Fibroblast of skin of right biceps (primary cell): ENCODE measurements at places on chromosomes 6 and 20.

DNA sequence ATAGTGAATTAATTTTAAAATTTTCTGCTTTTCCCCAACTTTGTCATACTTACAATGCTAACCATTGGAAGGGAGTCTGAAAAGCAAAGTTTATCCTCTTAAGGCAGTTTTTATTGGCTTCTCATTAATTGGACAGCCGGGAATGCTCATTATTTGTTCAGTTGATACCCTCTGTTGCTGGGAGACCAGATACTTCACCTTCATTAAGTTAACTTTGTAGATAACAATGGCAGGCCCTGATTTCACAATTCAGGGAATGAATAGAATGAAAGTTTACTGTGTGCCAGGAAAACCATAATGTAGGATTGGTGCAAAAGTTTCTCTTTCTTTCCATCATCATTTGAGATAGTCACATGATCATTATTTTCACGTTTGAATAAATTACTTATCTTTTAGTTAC, 49.0 kb downstream of the COL19A1 start:
- no peak for DNase-seq

GRCh38 chr20:46434597-46434996, 28.2 kb upstream of the ELMO2 start:
- no peak for DNase-seq

- peak; percentile 94 for DNase-seq
Measured at GRCh38 chr6:75094614-75095200, 111.1 kb downstream of the COL12A1 start.

- DNase-seq, result peak; percentile 55
Measured at GRCh38 chr6:142395768-142396231, 94.0 kb downstream of the ADGRG6 start.

DNA sequence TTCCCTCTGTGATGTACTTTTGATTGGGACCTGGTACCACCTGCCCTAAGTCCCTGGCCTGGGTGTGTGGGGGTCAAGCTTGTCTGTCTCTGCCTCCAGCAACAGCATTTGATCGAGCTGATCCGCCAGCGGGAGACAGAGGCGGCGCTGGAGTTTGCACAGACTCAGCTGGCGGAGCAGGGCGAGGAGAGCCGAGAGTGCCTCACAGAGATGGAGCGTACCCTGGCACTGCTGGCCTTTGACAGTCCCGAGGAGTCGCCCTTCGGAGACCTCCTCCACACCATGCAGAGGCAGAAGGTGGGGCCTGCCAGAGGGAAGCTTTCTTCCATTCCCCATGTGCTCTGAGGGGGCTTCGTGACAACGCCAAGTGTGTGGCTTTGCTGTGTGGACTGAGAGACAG, 5.4 kb downstream of the GID8 start:
- no peak for DNase-seq

- DNase-seq, result no peak
Measured at GRCh38 chr20:62709537-62709905, 885 bp downstream of the NTSR1 start.

GRCh38 chr6:51608932-51609331, 478.5 kb downstream of the PKHD1 start:
- DNase-seq, result peak; percentile 1

GRCh38 chr6:84738996-84739865, 25.2 kb downstream of the TBX18 start:
- peak; percentile 18 for DNase-seq

DNA sequence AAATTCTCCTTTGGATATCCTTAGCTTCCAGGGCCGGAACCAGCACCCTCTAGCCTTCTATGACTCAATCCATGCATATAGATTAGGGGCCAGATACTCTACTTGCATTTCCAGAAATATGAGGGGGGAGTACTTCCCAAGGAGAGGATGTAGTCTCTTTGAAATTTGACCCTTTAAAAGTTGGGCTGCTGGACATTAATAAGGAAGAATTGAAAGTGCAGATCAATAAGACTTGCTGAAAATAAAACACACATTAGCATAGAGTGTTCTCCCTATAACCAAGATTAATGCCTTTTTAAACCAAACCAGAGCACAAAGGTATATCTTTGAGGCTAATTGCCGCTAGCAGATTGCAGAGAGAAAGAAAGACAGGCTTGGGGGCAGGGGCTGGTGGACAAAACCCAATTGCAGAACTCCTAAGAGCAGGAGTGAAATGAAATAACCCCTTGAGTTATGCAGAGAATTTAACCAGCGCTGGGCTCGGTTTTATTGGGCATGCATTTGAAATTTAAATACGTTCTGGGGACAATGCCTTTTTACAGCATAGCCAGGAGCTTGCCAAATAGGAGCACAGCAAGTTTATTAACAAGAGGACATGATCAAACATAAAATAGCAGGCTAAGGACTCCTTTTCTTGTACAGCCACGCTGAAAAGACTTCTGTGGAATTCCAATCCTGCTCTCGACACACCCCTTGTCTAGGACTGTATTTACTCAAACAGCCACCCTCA, 108.2 kb upstream of the SALL4 start:
- peak; percentile 62 for DNase-seq

GRCh38 chr6:81594501-81594900, 158.0 kb downstream of the TENT5A start:
- DNase-seq, result no peak

DNA sequence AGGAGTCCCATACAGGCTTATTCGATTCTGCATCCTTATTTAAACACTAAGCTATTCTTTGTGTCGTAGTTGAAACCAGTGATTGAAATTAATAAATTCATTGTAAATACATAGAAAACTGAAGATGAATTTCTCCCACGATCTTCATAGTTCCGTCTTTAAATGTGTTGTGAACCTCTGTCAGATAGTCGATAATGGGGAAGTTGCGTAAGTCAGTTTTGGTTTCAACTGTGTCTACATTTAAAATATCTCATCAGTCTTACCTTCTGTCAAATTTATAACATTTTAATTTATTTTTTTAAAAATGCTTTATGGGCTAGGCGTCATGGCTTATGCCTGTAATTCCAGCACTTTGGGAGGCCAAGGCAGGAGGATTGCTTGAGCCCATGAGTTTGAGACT, 12.7 kb downstream of the STX11 start:
- DNase-seq, result no peak

DNA sequence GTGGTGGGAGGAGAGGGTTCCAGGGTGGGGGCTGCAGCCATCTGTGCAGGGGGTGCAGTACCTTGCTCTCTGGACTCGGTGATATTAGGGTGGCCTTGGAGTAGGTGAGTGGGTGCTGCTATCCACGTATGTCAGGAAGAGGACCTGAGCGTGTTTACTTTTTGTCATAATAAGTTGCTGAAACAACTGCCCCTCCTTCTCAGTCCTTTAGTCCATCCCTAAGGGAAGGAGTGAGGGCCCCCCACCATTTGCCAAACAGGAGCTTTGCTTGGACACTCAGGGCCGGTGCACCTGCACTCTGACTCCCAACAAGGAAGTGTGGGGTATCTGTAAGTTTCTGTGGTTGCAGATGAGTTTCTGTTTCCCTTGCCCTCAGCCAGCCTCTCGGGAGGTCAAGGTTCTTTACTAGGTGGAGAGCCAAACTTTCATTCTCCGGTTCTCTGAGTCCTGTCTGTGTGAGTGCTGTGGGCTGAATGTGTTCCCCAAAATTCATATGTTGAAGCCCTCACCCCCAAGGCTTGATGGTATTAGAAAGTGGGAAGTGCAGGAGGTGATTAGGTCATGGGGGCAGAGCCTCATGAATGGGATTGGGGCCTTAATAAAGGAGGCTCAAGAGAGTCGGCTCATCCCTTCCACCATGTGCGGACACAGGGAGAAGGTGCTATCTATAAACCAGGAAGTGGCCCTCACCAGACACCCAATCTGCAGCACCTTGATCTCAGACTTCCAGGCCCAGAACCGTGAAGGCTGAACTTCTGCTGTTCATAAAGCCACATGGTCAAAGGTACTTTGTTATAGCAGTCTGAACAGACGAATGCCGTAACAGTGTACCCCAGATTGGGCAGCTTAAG, 19.6 kb upstream of the CCR6 start:
- DNase-seq, result no peak

DNA sequence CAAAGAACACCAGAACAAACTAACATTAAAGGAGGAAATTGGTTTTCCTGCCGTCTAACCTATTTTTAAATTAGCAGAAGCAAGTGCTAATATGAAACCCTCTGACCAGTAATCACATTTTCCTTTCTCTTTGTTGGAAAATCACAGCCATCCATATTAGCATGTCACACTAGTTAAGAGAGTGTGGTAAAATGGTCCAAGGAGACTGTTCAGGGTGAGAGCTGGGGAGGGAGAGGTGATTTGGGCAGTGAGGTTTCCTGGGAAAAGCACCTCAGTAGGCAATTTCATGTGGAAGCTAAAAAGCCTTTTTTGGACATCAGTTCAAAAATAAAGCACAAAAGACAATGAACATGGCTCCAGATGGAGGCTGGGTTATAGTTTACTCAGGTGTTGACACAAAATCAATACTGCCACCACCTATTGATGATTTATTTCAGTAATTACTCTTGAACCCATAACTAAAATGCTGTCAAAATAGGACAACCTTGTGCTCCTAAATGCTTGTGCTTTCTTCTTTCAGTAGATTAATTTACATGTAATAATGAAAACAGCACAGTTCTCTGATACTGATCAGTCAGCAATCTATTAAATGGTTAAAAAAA, 333.2 kb downstream of the SAMD5 start:
- no peak for DNase-seq

DNA sequence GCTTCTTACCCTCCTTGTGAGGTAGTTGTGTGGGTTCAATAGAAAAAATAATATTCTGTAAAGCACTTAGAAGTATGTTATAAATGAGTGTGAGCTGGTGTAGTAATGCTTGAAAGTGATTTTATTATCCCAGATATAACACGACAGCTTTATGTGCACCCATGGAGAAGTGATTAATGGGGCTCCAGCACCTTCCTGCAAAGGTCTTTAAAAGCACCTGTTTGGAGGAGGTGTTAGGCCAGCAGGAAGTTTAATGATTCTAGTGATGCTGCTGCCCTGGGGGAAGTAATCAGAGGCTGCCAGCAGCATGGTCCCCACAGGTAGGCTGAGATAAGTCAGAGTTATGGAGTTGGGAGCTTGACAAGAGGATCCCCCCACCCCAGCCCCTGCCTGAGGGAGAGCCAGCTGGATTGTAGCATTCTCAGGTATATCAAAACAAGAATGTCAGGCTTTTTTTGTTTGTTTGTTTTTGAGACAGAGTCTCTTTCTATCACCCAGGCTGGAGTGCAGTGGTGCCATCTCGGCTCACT, 166.3 kb downstream of the PHACTR1 start:
- no peak for DNase-seq

GRCh38 chr6:71722736-71723135, 163.6 kb upstream of the RIMS1 start:
- no peak for DNase-seq

GRCh38 chr6:159170333-159170672, 1.1 kb downstream of the FNDC1 start:
- peak; percentile 27 for DNase-seq

DNA sequence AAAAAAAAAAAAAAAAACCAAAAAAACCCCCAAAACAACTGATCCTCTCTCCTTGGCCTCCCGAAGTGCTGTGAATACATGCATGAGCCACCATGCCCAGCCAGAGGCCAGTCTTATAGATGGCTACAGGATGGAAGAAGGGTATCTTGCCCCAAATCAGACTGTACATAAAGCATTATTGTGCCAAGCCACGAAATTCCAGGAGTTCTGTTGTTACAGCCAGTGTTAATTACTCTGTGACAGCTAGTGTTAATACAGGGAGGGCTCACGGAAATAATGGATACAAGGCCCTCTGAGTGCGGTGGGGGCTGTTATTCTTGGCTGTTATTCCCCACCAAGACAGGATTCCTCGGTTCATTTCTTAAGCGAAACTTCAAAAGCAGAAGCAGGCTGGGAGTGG, 1.4 kb upstream of the CLPSL2 start:
- no peak for DNase-seq

DNA sequence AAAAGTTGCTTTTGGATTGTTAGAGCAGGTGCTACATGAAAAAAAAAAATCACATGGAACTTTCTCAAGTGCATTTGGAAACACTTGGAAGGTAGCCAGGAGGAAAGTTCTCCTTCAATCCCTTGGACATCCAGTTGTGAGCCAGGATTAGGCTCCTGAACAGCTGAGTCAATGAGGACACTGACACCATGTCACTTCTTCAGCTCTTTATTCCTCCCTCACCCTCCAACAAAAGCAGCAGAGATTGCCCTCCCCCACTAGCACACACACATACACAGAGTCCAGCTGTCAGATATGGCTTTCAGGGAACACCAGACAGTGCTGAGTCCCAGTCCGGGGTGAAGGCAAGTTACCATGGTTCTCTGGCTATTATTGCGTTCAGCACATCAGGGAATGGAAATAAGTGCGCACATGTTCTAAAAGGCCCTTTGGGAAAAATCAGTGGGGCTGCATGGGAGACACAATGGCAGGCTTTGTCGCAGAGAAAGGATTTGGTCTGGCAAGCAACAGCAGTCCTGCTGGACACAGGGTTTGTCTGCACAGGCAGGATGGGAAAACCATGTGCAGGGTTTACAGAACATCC, 124.7 kb upstream of the MARCKS start:
- peak; percentile 9 for DNase-seq

- no peak for DNase-seq
Measured at GRCh38 chr6:15255481-15255880, 9.6 kb downstream of the JARID2 start.

GRCh38 chr6:121828146-121828886, 392.9 kb downstream of the GJA1 start:
- DNase-seq, result peak; percentile 42

GRCh38 chr6:118206221-118206620, 299.2 kb downstream of the SLC35F1 start:
- DNase-seq, result no peak

DNA sequence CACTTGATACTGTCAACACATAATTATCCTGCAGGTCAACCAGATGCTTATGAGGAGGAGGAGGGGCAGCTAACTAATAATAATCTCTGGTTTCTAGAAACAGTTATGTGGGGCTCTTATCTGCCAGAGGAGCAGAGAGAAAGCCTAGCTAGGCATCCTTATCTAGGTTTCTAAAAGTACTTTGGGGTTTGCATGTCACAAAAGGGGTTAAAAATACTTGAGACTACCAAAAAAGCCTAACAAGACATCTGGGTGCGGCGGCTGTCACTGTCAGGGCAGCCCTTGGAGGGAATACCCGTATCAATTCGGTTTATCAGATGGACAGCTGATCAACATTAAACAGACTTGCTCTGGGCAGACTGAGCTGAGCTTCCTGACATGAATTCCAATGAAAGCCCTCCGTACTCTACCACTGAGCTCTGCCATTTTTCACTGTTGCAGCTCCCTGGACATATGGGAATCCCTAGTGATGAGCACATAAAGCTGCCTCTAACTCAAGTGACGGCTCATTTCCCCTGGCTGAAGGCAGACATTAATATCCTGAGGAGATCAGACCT, 166.6 kb downstream of the PDSS2 start:
- DNase-seq, result no peak

DNA sequence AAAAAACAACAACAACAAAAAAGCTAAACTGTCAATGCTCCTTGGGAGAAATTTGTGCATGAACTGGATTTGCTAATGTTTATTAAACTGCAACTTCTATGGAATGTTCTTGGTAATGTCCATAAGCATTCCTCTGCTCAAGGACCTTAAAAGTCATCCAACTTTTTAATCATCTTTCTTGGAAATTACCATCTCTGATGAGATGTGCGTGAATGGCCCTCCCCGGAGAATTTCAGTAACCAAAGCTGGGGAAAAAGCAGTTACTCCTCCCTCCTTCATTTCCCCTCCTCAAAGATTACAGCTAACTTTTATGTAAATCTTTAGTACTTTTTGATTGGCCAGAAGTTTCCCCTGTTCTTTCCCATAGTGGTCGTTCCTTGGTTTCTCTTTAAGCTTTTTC, 5.2 kb downstream of the TBCC start:
- no peak for DNase-seq

- peak; percentile 75 for DNase-seq
Measured at GRCh38 chr6:149830731-149831307, 33.3 kb downstream of the LRP11 start.

GRCh38 chr6:170459451-170459850, 93.7 kb downstream of the PSMB1 start:
- peak; percentile 37 for DNase-seq
